DMS 273 treated with DMSO at 0.1 percent for 48 hours (cell line): ENCODE measurements at places on chromosomes 11 and 22.

- no peak for DNase-seq
Measured at GRCh38 chr11:65432100-65432650, 9.6 kb downstream of the NEAT1 start.

- DNase-seq: no peak
Measured at GRCh38 chr11:45428541-45429230, 142.5 kb upstream of the SYT13 start.

- no peak for DNase-seq
Measured at GRCh38 chr11:35207471-35208403, 68.8 kb downstream of the CD44 start.

DNA sequence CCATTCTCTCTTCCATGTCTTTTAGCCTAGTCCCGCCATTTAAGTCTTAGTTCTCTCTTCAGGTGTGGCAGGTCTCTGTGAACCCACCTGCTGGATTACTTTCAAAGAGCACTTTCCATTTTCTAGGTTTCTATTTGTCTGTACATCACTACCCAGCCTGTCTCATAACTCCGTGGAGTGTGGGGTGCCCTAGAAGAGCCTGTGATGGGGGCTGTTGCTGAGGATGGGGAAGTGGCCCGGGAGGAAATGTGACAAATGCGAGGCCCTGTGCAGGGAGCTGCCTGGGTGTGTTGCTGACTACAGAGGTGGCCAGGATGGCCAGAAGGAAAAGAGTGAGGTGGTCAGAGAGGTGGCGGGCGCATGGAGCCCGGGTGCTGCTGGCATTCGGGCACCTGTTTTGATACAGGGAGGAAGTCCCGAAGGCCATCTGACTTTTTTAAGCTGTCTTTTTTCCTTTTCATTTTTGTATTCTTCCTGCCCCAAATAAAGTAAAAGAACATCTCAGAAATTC, 10.7 kb downstream of the DGCR8 start:
- DNase-seq: no peak

GRCh38 chr22:32421484-32421883, 9.4 kb upstream of the RTCB start:
- no peak for DNase-seq

DNA sequence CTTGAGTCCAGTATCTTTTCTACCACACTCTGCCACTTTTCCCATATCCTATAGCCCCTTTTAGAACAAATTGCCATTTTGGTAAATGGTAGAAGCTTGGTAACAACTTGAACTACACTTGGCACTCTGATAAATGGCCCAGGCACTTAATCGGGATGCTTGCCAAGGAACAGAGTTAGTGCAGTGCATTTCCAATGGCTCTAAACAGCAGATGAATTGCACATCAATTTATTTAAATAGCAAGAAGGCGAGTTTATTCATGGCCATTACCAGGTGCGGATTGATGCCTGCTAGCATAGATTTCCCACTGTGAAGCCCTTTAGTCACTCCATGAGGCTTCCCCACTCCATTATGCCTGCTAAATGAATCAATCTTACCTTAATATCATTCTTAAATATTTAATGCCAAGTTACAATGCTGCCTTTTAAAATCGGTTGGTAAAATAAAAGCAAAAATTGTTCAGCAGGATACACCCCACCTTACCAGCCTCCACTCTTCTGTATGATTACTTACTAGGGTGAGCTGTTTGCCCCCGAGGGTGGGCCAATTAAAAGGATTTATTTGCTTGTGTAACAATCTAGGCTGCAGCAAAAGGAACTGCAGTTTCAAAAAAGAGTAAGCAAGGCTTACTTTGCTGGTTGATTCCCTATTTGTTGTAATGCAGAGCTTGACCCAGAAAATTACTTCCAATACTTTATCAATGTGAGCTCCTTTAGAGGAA, 136.0 kb upstream of the ARHGAP42 start:
- no peak for DNase-seq

- DNase-seq: no peak
Measured at GRCh38 chr11:15930442-15931025, 425.8 kb downstream of the SOX6 start.

GRCh38 chr11:131122448-131122847, 206.2 kb upstream of the SNX19 start:
- DNase-seq: no peak

- DNase-seq: no peak
Measured at GRCh38 chr11:118186346-118187107, 10.1 kb upstream of the SCN2B start.

GRCh38 chr11:63705526-63705925, 24.2 kb downstream of the RTN3 start:
- no peak for DNase-seq

GRCh38 chr11:57499413-57499982, 16.0 kb downstream of the SLC43A1 start:
- DNase-seq: peak; percentile 84

DNA sequence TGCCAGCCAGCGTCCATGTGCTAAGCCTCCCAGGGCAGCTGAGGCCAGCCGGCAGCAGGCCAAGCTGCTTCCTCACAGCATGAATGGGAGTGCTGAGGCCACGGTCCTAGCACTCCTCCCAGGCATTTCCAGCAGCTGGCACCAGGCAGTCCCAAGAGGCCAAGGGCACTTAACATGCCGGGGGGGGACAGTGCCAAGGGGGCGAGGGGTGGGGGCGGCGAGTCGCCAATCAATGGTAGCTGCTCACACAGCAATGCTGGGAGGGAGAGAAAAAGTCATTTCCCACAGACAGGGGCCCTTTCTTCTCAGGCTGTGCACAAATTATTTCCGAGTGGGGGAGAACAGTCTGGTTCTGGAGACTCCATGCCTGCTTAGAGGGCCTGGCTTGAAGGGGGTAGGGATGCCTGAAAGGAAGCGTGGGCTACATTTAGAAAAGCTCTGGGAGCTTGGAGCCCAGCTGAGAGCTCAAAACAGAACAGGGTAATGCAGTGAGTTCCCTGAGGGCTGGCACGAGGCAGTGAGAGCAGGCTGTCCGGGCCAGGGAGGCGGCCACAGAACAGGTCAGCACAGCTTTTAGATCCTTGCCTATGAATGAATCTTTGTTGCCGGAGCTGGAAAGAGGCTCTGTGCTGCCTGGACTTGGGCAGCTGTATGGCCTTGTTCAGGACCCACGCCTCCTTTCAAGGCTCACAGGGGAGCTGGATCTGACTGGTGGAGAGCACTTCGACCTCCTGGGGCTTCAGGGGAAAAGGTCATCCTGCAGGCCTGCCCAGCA, 14.4 kb upstream of the TBC1D10A start:
- DNase-seq: no peak

DNA sequence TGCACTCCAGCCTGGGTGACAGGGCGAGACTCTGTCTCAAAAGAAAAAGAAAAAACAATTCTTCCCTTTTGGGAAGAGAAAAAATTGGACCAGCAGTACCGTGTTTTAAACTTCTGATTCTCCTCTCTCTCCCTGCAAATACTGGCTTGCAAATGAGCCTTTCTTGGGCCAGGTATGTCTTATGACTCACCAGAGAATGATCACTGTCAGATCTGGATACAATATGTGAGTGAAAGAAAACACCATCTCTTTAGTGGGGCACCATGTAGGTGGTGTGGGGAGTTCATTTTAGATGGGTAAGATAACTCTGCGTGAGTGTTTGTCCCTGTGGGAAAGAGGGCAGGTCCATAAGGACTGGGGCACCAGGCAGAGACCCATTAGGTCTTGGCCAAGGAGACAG, 2.4 kb upstream of the SCGB2A2 start:
- DNase-seq: no peak

- DNase-seq: no peak
Measured at GRCh38 chr22:17100621-17101020, 15.8 kb downstream of the IL17RA start.

DNA sequence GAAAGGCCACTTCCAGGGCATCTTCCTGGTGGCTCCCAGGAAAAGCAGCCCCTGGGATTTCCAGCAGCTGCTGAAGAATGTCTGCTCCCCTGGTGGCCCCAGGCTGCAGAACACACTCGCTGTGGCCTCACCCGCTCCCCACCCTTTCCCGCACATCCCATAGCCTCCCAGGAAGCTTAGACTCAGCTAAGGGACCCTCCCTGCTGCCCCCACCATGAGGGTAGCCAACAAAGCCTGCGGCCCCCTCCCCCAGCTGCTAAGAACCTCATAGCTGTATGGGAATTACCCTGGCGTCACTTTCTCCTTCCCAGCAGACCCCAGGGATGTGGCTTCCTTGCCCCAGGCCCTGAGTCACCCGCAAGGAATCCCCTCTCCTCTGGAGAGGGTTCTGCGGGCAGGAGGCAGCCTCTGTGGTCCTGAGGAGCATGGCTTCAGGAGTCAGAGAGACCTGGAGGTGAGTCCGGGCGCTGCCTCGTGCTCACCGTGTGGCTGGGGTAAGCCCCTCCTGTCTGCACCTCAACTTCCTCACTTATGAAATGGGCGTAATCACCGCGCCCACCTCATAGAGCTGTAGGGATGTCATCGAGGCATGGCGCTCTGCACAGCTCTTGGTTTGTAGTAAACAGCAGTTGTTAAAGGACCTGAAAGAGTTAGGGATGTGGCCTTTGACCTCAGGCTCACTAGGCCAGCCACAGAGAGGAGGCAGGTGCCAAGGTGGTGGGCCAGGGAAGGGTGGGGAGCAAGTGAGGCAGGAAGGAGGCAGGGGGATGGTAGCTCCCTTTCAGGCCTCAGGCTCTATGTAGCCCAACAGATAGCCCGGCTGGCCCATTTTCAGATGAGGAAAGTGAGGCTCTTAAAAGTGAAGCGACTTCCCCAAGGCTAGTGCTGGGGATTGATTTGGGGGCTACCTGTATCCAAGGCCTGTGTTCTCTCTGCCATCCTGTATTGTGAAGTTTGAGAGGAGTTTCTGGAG, 71.2 kb downstream of the LRRC32 start:
- DNase-seq: no peak

DNA sequence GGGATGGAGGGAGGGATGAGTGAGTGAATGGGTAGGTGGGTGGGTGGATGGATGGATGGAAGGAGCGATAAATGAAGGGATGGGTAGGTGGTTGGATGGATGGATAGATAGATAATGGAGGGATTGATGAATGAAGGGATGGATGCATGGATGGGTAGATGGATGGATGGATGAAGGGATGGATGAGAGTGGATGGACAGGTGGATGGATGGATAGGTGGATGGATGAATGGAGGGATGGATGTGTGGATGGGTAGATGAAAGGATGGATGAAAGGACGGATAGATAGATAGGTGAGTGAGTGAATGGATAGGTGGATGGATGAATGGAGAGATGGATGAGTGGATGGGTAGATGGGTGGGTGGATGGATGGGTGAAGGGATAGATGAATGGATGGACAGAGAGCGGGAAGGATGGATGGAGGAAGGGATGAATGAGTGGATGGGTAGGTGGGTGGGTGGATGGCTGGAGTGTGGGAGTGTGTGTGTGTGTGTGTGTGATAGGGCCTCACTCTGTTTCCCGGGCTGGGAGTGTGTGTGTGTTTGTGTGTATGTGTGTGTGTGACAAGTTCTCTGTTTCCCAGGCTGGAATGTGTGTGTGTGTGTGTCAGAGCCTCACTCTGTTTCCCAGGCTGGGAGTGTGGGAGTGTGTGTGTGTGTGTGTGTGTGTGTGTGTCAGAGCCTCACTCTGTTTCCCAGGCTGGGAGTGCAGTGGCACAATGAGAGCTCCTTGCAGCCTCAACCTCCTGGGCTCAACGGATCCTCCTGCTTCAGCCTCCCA, 2.1 kb upstream of the PRR33 start:
- DNase-seq: no peak

GRCh38 chr11:121696177-121696871, 243.6 kb upstream of the SORL1-AS1 start:
- no peak for DNase-seq

- DNase-seq: no peak
Measured at GRCh38 chr11:93492464-93493251, 50.5 kb downstream of the SMCO4 start.

- DNase-seq: no peak
Measured at GRCh38 chr11:72589802-72590761, 84.1 kb downstream of the PDE2A start.

- no peak for DNase-seq
Measured at GRCh38 chr11:131275580-131275979, 94.8 kb upstream of the NTM start.

DNA sequence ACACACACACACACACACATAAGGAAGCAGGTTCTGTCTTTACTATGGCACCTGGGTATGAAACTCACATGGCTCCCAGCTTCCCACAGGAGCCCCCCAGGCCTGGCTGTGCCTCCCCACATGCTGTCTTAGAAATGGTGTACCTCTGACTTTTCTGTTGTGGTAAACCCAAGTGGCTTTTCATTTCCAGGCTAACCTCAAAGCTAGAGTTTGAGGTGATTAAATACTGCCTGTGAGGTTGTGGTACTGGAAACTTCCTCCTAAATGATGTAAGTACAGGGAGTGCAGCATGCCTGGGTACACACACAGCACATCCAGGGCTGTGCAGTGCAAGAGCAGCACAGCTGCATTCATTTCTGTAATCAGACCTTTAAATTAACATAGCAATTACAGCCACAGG, 34.4 kb downstream of the ME3 start:
- DNase-seq: no peak

GRCh38 chr11:62560566-62561103, 13.1 kb downstream of the EEF1G start:
- DNase-seq: peak; percentile 69

- DNase-seq: no peak
Measured at GRCh38 chr11:71120471-71120896, 131.9 kb downstream of the SHANK2 start.

DNA sequence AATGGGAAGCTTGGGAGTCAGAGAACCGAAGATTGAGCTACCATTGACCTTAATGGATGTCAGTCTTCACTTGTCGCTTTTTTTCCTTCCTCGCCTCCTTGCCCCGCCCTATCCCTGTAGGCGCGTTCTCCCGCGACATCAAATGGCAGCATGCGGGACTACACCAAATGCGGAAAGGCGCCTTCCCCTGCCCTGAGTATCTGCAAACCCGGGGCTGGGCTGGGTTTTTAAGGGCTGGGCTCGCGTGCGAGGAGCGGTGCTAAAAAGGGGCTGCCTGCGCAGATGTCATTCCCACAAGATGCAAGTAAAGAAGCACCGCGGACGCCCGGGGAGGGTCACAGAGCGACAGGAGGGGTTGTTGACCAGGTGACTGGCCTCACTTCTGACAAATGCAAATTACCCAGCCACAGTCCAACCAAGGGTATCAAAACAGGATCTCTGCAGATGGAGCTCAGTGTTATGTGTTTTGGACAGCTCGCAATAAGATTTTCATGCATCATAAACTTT, 4.7 kb upstream of the FAM111B start:
- DNase-seq: no peak

DNA sequence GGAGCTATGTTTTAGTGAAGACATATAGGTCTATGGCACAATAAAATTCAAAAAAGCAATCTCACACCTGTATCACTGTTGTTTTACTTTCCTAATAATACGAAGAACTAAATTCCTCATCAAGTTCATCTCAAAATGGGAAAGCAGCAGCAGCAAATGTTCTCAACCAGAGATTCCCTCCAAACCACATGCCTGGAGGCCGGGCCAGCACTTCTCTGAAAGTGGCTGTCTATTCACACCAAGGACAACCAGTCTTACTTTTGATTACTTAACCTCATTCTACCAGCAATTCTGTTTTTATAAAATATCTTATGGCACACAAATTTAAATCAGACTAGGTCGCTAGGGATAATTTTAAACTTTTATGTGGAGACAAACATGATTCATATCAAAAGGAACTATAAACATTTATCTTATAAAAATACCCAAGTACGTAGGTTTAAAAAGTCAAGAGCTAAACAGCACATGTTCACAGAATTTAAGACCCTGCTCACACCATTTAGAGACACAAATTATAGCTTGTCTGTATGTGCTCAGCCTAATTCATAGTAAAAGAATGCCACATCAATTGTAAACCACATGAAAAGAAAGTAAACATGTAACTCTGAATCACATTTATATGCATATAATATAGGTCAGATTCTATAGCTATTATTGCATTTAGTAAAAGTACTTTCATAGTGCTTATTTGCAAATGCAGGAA, 46.1 kb downstream of the RRAS2 start:
- DNase-seq: no peak
